ENCODE measurements at places on chromosomes 7 and 10.

GRCh38 chr10:17912754-17913153 lies 39.0 kb upstream of the SLC39A12 start:
- no peak for DNase-seq

- no peak for DNase-seq
These were observed 98.6 kb upstream of the DIP2C start for GRCh38 chr10:787933-788651.

GRCh38 chr7:40231796-40232195 lies 97.0 kb downstream of the SUGCT start:
- no peak for DNase-seq

DNA sequence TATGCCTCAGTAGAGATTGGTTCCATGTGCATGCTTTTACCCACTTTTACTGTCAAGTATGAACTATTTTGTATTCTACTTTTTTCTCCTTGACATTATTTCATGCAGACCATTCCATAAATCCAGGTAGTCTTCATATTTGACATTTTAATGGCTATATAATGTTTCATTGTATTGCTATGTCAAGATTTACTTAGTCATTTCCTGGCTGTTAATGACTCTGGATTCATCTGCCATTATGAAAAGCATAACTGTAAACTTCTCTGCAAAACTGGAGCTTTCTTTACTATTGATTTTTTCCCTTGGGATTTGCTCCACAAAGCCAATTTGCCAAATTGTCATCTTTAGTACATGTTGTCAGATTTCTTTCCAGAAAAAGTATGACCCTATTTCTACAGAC lies 6.8 kb upstream of the MSRB2 start:
- no peak for DNase-seq

DNA sequence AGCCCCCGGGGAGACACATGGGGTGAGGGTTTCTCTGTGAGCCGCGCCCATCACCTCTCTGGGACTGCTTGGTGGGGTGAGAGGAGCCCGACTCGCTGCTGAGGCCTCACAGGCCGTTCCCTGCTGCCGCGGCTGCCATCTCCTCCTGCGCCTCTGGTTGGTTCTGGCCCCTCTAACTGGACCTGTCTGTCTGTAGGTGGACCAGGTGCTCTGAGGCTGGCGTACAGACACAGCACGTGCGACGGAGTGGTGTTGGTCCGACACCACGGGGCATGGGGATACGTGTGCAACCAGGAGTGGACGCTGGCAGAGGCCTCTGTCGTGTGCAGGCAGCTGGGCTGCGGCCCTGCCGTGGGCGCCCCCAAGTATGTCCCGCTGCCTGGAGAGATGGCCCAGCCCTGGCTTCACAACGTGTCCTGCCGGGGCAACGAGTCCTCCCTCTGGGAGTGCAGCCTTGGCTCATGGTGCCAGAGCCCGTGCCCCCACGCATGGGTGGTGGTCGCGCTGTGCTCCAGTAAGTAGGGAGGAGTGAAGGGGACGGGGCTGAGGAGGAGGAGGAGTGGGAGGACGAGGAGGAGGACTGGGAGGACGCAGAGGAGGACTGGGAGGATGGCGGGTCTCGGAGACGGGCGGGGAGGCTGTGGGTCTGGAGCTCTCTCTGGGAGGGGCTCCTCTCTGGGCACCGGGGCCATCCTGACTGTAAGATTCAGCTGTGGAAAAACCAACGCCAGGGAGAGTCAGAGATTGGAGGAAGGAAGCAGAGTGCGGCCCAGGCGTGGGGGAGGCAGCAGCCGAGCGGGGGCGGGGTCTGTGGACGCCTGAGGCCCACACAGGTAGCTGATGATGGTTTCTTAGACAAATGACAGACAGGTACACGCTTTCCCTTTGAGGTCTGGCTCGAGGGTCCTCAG lies 2.6 kb downstream of the SCART1 start:
- DNase-seq, result no peak

DNA sequence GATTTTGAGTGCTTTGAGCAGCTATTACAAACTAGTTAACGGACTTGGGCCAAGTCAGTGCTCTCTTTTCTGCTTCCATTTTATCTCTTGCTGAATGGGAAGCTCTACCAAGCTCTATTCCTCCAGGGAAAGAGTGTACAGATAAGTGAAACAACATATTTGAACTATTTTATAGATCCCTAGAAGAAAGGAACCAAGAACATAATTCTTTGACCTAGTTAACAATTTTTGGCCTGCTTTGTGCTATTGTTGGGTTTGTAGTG lies 244.8 kb downstream of the PRKG1 start:
- DNase-seq, result no peak

DNA sequence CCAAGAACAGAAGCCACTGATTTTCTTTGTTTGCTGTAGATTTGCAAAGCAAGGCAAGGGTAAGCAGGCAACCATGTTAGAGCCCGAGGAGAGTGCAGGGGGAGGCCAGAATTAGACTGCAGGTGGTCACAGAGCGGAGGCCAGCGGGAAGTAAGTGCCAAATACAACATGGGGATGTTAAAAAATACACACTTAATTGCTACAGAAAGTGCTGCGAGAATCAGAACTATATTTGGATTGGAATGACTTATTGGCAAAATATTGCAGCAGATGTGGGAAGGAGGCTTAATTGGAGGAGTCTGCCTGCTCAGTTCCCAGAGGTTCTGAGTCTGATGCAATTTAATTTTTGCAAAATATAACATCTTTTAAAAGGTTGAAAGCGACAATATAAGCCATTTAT lies 49.7 kb upstream of the ADCY1 start:
- no peak for DNase-seq

DNA sequence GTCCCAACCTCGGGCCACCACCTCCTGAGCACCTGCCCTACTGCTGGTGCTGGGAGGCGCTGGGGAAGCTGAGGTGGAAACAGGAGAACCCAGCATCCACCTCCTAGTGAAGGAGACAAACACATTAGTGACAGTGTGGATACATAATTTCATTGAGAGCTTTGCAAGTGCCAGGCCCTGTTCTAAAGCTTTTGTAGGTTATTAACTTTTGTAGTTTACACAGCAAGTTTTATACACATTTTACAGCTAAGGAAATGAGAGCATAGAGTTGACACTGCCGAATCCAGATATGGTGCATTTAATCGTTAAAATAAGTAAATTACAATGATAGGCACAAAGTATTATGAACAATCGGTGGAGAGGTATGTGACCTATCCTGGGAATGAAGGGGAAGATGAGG lies 466.1 kb upstream of the C7orf33 start:
- DNase-seq, result no peak

DNA sequence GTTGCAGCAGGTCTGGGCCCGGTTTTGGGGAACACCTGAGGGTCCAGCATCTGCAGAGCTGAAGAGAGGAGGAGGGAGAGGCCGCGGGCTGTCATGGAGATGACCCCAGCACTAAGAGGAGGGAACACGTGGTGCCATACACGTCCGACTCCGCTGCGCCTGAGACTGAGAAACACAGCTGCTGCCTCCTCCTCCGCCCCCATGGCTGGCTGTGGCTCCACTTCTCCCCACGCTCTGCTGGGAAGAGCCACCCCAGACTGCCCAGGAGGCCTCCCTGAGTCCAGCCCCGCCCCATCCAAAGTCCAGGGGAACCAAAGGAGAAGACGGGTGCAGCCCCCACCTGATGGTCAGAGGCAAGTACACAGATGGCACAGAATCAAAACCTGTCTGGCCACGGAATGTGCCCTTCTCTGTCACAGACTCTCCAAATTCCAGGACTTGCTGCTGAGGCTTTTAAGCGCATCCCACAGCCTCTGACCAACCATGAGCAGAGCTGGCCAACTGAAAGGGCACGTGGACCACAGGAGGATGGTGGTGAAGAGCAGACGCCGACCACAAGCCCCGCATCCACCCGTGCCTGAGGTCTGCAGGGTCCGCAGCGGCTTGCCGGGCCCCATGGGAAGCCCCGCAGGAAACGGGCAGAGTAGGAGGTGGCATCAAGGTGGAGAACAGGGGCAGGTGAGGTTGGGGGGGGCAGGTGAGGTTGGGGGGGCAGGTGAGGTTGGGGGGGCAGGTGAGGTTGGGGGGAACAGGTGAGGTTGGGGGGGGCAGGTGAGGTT lies 24.0 kb downstream of the STK32C start:
- no peak for DNase-seq

DNA sequence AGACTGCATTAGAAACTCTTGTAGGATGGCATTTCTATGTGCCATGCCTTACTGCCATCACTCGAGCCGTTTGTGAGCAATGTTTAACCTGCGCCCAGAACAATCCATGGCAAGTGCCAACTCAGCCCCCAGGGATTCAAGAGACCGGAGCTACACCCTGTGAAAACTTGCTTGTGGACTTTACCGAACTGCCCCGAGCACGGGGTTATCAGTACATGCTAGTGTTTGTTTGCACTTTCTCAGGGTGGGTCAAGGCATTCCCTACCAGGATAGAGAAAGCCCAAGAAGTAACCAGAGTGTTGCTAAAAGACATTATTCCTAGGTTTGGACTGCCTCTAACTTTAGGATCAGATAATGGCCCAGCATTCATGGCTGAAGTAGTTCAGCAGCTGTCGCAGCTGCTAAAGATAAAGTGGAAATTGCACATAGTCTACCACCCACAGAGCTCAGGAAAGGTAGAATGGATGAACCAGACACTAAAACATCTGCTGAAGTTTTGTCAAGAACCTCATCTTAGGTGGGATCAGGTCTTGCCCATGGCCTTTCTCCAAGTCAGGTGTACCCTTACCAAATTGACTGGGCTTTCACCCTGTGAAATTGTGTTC lies 8.9 kb upstream of the CYREN start:
- DNase-seq, result no peak

DNA sequence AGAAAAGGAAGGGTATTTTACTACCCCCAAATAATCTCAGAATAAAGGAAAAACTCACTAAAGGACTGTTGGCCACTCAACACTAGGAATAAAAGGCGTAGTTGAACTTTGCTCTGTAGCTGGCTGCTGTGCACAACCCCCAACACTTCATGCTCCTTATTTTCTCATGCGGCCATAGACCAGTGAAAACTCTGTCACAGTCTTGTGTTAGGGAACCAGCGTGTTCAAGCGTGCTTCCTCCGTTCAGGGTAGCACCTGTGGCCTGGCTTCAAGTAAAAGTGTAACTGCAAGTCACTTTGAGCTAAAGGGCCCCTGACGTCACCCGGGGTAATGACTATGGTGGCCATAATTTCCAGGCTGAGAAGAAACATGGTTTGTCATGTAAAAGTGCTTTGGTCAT lies 27.0 kb downstream of the BLNK start:
- peak; percentile 71 for DNase-seq

GRCh38 chr7:152710153-152710442 lies 34.2 kb upstream of the XRCC2 start:
- DNase-seq, result no peak

DNA sequence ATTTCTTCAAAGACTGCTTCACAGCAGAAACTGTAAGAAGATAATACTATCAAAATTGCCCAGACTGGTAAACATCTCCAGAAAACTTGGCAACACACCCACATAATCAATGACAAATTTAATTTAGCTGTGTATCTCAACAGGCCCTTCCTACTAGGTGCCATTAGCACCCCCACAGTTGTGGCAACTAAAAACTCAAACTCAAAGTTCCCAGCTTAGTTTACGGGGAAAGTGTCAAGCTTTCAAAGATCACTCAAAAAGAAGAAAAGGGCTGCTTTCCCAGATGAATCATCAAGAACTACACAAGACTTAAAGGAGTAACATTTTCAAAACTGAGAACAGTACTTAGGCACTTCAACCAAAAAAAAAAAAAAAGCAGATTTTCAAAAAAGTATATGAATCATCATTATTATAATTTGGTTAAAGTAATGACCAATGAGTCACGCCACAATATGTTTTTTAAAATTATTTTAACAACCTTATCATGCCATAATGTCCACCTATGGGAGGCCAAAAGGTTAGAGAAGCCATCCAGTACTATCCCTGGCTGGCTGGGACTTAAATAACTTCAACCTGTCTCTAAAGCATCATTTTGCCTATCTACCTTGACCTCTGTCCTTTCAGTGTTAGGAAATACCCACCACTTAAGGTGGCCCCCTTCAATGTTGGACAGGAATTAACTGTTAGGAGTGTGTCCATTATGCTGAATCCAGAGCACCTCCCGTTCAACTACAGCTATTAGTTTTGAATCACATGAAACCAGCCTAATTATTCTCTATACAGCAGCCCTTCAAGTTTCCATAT lies 90.8 kb downstream of the ZFAND4 start:
- DNase-seq, result no peak

Measured in CD4-positive, alpha-beta T cell treated with Interferon alpha-2 for 1 hour (primary cell).